ENCODE measurements at places on chromosomes 12 and 14.

DNA sequence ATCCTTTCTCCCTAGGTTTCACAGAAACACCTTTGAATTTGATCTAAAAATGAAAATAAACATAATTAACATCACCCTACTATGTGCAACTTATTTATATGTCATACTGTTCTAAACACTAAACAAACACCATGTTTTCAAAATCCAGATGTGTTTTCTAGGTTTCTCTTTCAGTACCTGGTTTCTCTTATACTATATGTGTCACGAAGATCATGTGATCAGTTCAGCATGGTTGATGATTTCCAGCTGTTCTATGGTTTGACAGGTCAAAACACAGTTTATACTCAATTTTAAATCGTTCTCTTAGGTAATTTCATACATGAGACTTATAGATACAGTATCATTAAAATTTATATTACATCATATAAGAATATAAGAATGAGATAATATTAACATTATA, 373.1 kb downstream of the SOX5 start:
- no peak for DNase-seq

DNA sequence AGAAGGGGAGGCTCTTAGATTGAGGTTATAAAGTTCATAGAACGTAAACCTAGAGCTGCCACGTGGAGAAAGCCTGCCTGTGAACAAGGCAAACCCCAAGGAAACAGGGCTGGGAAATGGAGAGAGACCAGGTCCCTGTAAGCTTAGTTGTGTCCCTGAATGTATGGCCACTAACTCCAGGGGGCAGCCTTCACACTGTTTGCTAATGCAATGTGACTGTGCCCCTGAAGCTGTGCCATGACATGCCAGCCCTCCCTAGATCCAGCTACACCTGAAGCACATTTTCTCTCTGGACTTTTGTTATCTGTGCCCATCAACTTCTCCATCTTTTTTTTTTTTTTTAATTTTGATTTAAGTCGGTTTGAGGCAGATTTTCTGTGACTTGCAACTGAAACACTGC, 60.6 kb upstream of the TMCC3 start:
- peak; percentile 15 for DNase-seq

- DNase-seq: no peak
Observed at GRCh38 chr12:6965714-6966113, 4.8 kb downstream of the PHB2 start.

- DNase-seq: peak; percentile 16
Observed at GRCh38 chr12:110102255-110102654, 21.9 kb upstream of the IFT81 start.
